ENCODE measurements at places on chromosomes 7 and 10. TPM values are rescaled to one million over a fixed set of nuclear protein-coding genes. Genes with fewer than 3 reads are reported as not detected.

The HECTD2 gene
- total RNA-seq: 13.4 TPM

The FAM25C gene
- total RNA-seq: not detected

The SEPHS1 gene
- 268 TPM for total RNA-seq

The TAC1 gene
- not detected for total RNA-seq

The FLNC gene
- 7.9 TPM for total RNA-seq

The PNLIPRP3 gene
- total RNA-seq: not detected

The ITPRIP gene
- 9.1 TPM for total RNA-seq

The EFCAB10 gene
- total RNA-seq: 0.50 TPM

The HPSE2 gene
- 0.12 TPM for total RNA-seq

The FFAR4 gene
- not detected for total RNA-seq

The ATOH7 gene
- total RNA-seq: 0.46 TPM

GRCh38 chr10:44936314-44936975 is 23.2 kb upstream of the RASSF4 start:
- DNase-seq: no peak

DNA sequence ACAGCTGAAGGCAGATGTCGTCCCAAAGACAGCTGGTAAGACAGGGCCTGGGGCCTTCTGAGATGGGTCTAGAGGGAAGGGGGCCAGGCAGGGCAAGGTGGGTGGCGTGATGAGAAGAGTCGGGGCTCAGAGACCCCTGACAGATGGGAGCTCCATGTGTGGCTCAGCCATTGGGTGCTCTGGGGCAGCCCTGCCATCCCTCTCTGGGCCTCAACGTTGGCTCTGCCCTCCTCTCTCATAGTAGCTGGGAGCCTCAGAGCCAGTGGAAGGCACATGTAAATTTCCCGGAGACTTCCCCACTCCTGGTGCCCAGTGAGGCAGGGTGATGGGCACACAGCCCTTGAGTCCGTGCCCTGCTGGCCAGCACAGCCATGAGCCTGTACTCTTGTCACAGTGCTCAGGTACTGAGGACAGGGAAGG is 1.8 kb downstream of the PPIF start:
- DNase-seq: no peak

DNA sequence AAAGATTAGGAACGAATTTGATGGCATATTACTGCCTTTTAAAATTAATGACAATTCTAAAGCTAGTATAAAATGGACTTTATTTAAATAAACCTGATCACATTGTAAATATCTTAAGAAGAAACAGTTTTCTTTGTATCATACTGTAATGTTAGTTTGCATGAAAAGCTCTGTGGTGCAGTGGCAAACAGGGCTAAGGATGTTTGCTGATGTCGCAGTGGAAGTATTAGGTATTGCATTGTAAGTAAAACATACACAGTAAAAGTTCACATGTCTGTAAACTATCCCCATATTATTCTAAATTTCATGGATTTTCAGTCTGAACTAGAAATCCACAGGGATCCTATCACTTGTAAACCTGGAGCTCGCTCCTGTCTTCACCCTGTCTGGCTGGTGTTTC is 252.6 kb upstream of the ZNF32 start:
- DNase-seq: no peak

- no peak for DNase-seq
These were observed 203.6 kb upstream of the PRSS58 start for GRCh38 chr7:142461437-142461836.

GRCh38 chr10:31262672-31263071 is 56.3 kb upstream of the ZEB1 start:
- no peak for DNase-seq

DNA sequence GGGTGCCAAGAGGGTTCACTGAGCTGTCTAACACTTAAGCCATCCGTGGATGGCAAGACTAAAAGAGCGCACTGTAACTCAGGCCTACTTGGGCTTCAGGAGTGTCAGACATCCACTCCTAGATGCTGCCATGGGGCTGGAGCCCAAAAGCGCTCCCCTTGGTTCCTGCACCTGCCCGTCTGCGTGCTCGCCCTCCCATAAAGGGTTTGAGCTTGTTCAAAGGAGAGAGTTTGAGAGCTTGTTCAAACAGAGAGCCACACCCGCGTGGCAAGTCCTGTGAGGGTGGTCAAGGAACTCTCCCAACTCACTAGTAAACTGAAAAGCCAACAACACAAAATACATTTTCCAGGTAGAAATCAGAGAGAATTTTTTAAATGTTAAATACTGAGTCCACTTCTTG is 256.7 kb downstream of the SEMA3A start:
- DNase-seq: no peak

DNA sequence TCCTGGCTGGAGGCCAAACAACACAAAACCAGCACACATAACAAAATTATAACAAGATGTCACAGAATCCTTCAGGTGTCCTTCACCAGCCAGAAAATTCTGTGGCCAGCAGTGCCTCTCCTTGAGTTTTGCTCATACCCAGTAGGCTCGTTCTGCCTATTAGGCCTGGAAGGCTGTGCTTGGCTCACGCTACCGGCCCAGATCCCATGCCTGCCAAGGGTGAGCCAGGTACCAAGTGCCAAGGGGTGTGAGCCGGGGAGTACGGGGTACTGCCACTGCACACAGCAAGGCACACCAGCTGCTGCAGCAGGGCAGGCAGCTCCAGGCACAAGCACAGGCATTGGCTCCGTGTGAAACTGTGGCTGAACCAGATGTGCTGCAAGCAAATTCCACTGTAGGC is 1562.0 kb downstream of the REEP3 start:
- DNase-seq: no peak

DNA sequence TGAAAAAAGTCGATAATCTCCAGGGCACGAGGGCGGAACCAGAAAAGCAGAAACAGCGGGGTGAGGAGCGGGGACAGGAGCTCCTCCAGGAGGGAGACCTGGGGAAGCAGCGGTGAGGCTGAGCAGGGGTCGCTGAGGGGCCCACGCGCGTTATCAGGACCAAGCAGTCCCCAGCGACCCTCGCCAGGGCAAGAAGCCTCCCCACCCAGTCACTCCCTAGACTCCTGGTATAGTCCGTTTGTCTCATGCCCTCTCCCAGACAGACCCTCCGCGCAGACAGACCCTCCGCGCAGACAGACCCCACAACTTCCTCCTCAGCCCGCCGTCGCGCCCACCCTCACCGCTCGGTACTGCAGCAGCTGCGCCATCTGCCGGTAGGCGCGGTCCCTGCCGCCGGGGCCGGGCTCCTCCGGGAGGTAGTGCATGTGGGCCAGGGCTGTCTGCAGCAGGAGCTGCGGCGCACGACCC is 6.3 kb downstream of the ATG9B start:
- DNase-seq: peak; percentile 98

GRCh38 chr7:101124376-101125056 is 2.4 kb upstream of the SERPINE1 start:
- DNase-seq: no peak

- DNase-seq: peak; percentile 86
These were observed 144.5 kb downstream of the RNF216 start for GRCh38 chr7:5636914-5637313.

GRCh38 chr10:131641231-131641630 is 259.6 kb upstream of the PPP2R2D start:
- no peak for DNase-seq

DNA sequence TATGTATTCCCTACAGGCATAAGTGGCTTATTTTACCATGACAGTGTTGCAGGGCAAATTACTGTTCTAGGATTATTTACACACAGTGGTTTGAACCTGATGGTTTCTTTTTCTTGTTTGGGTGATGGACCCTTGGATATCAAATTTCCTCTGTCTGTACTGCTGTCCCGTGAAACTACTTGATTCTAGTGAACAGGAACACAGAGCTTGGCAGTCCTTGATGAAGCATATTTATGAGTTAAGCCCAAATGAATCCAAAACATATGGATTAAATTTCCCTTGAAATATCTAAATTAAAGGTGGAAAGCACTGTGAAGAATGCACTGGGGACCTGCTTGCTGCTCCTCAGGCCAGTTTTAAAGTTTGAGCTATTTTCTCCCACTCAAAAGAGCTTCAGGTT is 635.3 kb downstream of the INHBA start:
- DNase-seq: no peak

- DNase-seq: no peak
These were observed 28.9 kb downstream of the PARP12 start for GRCh38 chr7:140033779-140034363.

DNA sequence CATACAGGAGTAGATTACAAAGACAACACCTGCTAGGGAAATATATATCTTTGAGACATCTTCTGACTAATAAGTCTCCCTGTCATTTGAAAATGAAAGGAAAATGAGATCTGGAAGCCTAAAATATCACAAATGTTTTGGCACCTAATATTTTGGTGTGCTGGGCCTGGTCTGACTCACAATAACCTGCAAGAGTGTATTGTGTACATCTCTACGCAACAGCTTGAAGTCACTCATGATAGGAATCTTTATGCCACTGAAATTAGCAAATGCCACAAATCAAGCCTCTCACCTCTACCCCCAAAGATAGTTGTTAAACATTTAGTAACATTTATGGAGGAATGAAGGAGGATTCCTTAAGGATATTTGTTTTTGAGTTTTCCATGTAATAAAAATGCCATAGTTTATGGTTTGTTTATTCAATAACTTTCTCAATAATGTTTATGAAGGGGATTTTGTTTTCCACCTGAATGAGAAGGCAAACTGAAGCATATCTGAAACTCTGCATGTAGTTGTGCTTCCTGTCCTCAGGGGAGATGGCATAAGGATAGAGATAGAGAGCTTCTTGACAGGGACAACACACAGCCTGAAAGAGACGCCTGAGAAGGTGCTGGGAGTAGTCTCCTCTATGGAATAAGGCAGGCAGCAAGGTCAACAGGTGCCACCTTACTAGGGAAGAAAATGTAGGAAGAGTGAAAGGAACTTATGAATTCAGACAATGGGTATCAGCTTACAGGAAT is 197.4 kb downstream of the AHR start:
- no peak for DNase-seq

- no peak for DNase-seq
These were observed 174.5 kb upstream of the HDAC9 start for GRCh38 chr7:18320971-18321567.

DNA sequence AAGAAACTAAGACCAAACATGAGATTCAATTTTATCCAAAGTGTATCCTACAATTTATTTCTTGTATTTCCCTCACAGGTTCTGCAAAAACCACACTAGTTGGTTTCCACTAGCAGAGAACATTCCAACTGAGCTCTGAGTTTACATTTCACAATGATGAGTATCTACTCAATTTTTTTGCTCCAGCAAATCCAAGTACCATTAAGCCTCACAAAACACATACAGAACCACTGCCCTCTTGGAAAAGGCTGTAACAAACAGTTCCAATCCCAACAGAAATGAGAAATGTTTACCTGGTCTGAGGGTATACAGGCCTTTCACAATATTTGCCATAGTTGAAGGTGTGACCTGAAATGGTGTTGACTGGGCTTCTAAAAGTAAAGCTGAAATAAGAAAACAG is 59.9 kb downstream of the CACUL1 start:
- DNase-seq: no peak

- no peak for DNase-seq
These were observed 370.1 kb downstream of the IPMK start for GRCh38 chr10:57897611-57898010.

DNA sequence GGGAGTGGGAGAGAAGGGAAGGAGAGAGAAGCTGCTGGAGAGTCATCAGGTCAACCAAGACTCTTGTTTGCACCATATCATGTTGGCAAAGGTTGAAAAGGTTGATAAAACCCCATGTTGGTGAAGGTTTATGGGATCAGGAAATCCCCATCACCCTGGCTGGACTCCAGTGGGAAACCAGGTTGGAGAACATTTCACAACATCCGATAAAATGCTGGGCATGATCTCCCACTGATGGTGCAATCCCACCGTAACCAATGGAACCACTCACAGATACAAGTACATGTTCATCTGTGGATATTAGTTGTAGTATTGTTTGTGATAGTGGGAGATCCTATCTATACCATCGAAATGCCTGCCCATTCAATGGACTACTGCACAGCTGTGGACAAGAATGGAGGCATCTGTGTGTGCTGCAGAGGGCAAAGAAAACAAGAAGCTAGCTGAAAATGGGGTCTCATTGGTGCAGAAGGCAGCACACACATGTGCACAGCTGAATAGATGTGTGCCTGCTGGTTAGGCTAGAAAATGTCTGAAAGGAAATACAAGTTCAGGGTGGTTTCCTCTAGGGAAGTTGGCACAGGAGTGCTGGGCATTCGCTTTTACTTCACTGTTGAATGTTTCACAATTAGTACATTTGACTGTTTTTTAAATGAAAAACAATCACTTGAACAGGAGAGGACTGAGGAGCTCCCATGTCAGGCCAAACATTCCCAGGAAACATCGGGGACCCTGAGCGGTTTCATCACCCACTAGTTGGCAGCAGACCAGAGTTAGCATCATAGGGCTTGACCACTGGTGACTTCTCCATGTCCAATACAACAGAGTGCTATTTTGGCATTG is 80.4 kb upstream of the MGMT start:
- peak; percentile 30 for DNase-seq

- no peak for DNase-seq
These were observed 107.7 kb upstream of the PCLO start for GRCh38 chr7:83270407-83270806.

DNA sequence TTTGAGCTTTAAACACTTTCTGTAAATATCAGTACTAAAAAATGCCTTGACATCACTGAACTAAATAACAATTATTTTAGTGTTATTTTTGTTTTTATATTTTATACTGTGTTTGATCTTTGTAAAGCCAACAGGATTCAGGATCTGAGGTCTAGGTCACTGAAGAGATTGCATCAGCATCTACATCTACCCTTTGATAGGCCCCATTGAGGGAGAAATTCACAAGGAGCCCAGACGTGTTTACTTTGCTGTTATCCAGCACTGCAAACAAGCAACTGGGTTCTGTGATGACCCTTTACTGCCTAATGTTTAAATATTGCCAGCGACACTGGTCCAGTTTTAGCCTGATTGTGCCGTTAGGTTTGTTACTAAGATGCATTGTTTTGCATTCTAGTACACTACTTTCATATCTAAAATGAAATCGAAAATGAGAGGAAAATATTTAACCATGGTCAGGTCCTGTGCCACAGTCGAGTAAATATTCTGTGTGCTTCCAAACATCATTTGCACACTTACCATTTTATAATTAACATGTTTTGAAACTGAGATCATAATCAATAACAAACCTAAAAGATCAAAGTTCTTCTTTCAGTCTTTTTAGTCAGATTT is 48.7 kb downstream of the SP8 start:
- DNase-seq: no peak

DNA sequence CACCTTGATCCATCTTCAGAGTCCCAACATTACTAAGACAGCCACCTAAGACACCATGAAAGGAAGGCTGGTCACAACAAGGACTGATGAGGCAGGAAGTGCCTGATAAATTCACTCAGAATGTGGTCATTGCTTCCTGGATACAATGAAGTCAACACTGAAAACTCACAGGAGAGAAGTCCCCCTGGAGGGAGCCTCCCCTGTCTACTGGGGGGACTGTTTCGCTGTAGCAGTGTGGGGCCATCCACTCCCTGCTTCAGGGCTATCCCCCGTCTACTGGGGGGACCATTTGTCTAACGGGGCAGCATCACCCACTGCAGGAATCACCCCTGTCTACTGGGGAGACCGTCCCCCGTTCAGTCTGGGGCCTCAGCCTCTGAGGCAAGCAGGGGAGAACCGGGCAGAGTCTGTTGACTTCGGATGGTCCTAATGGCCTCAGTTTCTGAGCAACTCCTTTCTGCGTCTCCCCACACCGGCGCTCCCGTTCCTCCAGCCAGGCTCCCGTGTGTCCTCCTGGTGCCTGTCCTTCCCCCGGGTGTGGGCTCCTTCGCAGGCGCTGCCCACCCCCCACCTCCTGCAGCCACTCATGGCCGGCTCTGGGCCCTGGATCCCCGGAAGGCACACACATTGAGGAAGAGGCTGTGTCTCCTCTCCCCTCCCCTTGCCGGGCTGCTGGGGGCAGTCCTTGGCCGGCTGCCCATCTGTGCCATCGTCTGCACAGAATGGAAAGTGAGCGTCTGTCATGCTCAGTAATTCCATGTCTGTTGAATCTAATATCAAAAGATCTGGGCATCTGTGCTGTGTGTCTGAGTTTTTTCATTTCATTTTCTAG is 59.9 kb upstream of the DNAJB6 start:
- DNase-seq: peak; percentile 51
